Activated CD4-positive, alpha-beta T cell treated with anti-CD3 and anti-CD28 coated beads for 4 hours (primary cell): ENCODE measurements at places on chromosomes 12 and 14.

DNA sequence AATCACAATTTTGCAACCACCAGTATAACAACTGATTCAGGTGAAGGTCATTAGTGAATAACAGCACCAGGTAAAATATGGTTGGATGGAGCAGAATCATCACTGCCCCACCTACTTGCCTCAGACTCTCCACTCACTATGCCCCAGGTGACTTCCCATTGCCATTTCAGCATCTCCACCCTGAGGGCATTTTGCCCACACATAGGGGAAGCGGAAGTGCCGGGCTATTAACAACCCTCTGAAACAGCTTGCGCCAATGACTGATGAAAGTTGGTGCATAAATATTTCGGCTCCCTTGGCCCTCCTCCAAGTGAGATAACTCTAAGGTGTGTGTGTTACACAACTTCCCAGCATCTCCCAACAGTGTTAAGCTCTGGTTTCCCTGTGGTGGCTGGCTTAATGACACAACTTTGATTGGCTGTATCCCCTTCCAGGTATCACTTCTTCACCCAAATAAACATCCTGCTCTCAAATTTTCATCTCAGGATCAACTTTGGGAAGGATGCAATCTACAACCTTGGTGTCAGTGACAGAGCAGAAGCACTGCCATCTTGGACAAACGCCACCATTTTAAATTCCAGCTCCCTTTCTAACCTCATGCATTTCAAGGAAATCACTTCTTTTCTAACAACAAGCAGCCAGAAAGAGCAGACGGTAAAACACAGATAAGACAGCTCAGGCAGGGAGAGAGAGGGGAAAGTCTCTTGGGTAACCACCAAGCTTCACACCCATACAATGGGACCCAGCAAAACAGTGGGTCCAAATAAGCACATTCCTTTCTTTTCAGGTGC lies 73.6 kb upstream of the PPP2R5C start:
- no peak for DNase-seq

GRCh38 chr14:81459912-81460311 lies 59.8 kb upstream of the STON2 start:
- DNase-seq = no peak

GRCh38 chr12:110966081-110966760 lies 45.8 kb upstream of the MYL2 start:
- DNase-seq = no peak

- no peak for DNase-seq
These were observed 130.8 kb upstream of the RAP1B start for GRCh38 chr12:68479896-68480291.
